Astrocyte of the spinal cord (primary cell): ENCODE measurements at places on chromosomes 1 and 21.
A peak's percentile ranks its signal among the peaks of the same experiment; 100 is the strongest.

- DNase-seq = no peak
These were observed 97.0 kb upstream of the C1orf174 start for GRCh38 chr1:3996846-3997705.

DNA sequence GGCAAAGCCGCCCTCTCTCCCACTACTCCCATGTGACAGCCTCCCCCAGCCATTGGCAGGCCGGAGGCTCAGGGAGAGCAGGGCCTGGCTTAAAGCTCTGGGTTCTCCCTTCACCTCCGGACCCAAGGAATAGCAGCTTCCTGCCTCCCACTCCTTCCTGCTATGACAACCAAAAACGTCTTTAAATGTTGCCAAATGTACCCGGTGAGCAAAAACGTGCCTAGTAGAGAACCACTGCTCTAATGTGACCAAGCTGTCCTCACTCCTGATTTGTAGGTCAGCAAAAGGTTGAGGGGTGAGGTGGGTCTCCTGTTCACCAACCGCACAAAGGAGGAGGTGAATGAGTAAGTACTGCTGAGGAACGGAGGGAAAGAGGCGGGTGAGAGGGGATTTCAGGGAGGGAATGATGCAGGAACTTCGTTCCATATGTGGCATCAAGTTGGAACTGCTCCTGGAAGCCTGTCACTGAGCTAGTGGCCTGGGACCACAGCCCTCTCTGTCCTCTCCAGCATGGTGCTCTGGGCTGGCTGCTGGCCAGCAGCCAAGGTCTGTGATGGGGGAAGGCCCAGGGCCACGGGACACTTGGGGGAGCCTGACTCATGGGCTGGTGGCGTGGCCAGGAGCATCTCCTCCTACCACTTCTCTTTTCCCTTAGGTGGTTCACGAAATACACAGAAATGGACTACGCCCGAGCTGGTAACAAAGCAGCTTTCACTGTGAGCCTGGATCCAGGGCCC, 5.7 kb downstream of the MRTO4 start:
- DNase-seq = no peak

- no peak for DNase-seq
These were observed 15.3 kb upstream of the COL6A2 start for GRCh38 chr21:46082713-46082962.

- no peak for DNase-seq
These were observed 96.8 kb upstream of the ADGRL2 start for GRCh38 chr1:81703756-81704463.

- peak; percentile 55 for DNase-seq
These were observed 3.9 kb upstream of the CLSTN1 start for GRCh38 chr1:9827558-9828185.

- DNase-seq = no peak
These were observed 25.0 kb upstream of the SHE start for GRCh38 chr1:154527192-154527591.

DNA sequence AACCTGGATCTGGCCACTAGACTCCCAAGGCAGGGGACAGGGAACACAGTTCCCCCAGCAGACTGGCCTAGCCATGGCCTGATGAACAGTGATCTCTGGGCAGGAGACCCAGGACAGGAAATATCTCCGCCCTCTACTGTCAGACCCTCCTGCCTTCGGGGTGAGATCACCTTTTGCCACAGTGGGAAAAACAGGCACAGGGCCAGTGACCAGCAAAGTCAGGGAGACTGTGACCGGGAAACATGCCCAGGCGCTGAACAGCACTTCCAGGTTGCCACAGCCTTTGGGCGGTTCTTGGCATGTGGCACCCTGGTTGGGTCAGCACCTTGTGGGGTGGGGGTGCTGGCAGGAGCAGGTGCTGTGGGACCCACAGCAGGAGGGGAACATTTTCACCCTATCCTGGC, 8.9 kb upstream of the ZNF669 start:
- peak; percentile 23 for DNase-seq

- DNase-seq = no peak
These were observed 89.8 kb downstream of the TRIM11 start for GRCh38 chr1:228316589-228317387.

DNA sequence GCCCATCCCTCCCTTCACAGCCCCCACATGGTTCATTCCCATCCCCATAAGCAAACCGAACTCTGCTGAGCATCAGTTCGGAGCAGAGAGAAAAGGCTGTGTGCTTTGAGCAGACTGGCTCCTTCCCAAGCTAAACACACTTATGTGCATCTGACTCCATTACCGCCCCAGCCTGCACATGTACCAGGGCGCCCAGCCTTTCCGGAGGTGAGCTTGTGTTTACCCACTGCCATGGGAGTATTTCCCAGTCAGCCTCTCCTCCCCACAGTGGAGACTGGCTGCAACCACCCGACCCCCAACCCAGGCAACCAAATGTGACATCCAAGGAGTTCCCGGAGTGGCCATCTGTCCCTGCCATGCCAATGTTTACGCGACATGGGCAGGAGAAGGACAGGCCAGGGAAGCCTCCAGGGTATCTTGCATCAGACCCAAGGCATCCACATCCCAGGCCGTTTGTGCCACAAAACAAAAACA, 9.4 kb downstream of the TIAM1 start:
- peak; percentile 67 for DNase-seq

GRCh38 chr1:84968101-84968500, 28.8 kb downstream of the MCOLN2 start:
- no peak for DNase-seq

DNA sequence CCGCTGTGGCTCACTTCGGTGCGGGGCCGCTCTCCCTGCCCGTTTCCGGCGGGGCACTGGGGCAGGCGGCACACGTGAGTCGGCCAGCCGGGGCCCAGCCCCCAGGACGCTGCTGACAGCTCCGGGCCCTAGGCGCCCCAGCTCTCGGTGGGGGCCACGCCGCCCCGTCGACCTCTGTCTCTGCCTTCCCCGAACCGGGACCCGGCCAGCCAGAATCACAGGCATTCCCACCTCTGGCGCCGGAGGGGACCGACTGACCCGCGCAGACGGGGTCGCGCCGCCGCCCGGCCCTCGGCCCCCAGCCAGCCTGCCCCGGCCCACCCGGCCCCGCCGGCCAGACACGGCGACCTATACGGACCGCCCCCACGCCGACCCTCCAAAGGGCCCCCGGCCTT, 755 bp downstream of the SCMH1 start:
- no peak for DNase-seq

DNA sequence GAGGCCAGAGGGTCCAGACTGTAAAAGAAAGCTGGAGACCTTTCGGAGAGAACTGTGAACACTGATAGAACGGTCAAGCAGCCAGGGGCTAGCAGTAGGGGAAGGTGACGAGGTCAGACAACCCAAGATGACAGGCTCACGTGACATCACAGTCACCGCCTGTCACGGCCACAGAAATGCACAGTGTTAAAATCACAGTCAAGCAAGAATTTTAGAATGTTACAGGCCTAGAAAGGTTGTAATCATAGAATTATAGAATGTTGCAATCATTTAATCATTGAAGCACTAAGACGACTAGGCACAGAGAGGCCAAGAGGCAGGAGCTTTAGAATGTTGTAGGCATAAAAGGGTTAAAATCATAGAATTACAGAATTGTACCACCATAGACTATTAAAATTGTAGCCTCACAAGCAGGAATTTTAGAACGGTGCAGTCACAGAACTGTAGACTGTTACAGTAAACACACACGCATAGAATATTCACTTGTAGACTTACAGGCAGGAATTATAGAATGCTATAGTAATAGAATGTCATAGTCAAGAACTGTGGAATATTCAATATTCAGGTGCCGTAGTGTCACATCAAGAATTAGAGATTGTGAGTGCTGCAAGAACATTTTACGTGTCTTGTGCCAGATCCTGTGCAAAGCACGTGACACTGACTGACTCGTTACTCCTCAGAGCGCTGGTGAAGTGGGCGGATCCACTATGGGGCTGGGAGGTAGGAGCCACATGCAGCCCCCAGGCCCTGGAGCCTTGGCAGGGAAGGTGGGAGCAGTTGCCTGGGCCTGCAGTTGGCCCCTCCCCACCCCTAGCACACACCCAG, 118.1 kb downstream of the EPHB2 start:
- no peak for DNase-seq

DNA sequence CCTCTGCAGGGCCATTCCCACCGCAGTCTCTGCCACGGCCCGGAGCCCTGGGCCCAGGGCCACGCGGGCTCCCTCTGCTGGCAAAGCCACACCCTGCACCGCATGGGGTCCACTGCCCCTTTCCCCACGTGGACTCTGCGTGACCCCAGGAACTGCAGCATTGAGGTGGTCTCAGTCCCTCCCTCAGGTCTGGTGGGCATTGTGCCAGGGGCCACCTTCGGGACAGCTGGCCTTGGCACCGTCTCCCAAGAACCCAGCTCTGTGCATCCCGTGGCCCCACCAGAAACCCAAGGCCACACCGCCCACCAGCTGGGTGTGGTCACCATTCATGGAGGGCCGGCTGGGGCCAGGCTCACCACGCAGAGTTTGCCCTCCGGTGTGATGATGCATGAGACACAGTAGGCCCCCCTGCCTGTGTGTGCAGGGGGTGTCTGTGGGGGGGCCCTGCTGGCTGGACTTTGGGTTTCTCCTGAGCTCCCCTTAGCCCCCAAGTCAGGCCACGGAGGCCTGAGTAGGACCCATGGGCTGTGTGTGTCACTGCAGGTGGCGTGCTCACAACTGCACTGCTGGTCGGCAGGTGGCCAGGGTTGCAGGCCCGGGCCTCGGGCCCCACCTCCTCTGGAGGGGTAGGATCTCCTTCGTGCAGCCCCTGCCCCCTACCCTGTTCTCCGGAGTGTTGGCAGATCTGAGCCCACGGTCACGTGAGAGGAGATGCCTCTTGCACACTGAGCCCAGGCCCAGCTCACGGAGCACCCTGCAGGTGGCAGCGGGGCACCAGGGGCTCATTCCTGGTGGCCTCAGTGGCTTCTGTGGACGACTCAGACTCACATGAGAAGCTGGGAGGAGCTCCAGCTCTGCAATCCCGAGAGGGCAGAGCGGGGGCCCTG, 5.8 kb downstream of the VWA1 start:
- no peak for DNase-seq

DNA sequence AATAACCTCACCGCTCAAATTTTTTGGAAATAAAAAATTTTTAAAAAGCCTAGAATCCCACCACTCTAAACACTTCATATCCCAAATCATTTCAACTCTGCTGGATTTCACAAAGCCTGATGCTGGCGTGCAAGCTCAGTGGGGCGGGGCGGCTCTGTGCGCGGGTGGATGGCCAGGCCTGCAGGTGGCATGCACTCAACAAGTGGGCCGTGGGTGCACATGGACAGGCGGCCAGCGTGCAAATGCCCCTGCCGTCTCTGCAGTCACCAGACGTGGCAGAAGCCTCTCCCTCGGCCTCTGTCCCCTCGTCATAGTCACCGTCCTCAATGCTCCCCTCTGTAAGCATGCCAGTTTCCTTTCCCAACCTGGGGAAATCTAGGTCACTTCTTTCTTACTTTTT, 6.6 kb upstream of the PDE9A start:
- DNase-seq = no peak

- DNase-seq = no peak
These were observed 360.4 kb upstream of the NR5A2 start for GRCh38 chr1:199667089-199667488.

GRCh38 chr1:209678981-209679539, 3.8 kb downstream of the G0S2 start:
- DNase-seq = no peak

DNA sequence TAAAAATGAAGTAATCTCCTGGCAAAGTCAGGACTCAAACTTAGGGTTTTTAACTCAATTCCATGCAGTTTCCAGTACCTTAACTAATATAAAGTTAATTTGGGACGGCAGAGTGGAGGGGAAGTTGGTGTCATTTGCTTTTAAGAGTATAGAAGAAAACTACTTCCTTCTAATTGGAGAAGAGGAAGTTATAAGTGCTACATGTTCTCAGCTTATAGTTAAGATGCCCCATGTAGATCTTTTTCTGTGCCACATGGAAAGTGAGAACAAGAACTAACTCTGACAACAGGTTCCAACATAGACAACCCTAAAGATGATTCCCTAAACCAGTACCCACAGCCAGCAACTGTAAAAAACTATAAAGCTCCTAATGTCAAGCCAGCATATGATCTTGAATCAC, 11.5 kb downstream of the RRAGC start:
- no peak for DNase-seq

- no peak for DNase-seq
These were observed 122.3 kb downstream of the GRIK1 start for GRCh38 chr21:29817450-29817849.

DNA sequence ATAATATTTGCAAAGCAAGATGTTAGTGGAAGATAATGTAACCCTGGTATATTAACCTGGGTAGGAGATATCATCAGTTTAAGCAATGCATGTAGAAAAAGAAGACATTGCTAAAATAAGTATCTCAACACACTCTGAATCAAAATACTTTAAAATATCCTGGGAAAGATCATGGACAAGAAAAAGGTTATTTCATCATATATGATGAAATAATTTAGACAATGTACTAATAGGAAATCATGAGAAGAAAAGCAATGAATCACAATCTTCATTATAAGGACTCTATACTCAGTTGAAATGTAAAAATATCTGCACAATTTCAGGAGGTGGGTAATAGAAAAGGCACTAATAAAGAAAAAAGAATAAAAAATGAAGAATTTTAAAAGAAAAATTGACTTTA, 158.8 kb downstream of the KCNT2 start:
- DNase-seq = no peak

DNA sequence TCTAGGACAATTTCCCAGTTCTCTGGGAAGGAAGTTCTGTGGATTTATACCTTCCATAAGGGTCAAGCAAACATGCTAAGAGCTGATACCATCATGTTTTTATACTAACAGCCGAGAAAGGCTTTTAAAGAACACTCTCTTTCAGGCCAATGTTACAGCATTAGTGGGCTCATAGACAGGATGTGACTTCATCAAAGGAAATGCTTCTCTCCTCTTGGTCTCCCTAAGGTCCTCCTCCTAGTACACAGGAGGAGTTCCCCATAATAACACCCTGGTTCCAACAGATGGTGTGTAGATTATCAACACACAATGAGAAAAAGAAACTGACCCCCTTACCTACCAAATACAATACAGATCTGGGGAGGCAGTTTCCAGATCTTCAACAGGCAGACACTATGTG, 26.7 kb upstream of the GLIS1 start:
- DNase-seq = peak; percentile 51

DNA sequence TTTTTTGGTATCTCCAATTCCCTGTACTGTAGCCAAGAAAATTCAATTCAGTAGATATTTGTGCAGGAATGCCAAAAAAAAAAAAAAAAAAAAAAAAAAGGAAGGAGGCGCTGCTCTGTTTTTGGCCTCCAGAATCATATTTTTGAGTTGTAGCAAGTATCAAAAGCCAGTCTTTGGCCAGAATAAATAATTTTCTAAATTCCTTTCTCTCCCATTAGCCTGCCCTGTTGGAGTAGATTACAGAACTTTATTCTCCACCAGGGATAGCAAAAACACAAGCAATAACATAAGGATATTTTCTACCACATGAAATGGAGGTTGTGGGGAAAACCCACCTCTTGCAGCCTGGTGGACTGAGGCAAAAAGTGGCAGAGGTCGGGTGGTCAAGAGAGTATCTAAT, 2.4 kb upstream of the CYP4X1 start:
- no peak for DNase-seq

GRCh38 chr1:20998826-20999225, 177.9 kb downstream of the EIF4G3 start:
- DNase-seq = no peak

GRCh38 chr1:39262802-39263201, 58.3 kb downstream of the MACF1 start:
- no peak for DNase-seq

GRCh38 chr1:221511797-221512196, 230.1 kb downstream of the DUSP10 start:
- DNase-seq = no peak
